Right renal cortex interstitium (tissue), 3 donors: ENCODE measurements at places on chromosomes 7 and 10. TPM values are rescaled to one million over a fixed set of nuclear protein-coding genes. Genes with fewer than 3 reads are reported as not detected.

- no peak for DNase-seq
Observed at GRCh38 chr7:83001362-83002040, 161.2 kb downstream of the PCLO start.

DNA sequence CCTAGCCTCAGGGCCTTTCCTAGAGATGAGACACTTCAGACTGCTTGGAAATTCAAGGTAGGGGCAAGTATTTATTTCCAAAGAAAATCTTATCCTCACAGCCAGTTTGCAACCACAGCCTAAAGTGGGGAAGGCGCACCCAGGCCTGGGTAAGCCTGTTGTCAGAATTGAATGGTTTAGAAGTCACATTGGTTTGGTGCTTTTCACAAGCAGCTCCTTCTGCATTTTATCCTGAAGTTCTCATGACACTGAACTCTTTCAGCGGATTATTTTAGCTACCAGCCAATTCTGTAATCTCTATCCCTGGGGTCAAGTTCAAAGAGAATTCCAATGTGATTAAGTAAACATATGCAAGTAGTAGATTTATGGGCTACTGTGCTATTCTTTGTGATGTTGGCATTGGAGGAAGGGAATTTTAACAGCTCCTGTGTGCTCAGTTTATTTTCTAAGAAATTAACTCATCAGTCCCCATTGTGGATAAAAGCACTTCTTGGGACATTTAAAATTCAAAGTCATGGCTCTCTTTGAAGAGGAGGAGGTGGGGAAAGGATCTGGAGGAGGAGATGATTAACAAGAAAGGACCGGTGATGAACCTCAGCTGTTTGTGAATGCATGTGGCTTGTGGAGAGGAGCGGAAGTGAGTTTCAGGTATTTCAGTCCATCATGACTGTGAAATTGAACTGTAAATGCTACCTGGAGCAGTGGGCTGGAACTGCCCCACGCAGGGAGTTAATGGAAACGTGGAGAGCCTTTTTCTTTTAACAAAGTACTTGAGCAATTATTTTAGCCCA is 90.2 kb upstream of the CACUL1 start:
- no peak for DNase-seq

Gene HABP2
- polyA plus RNA-seq = 0.65 TPM

DNA sequence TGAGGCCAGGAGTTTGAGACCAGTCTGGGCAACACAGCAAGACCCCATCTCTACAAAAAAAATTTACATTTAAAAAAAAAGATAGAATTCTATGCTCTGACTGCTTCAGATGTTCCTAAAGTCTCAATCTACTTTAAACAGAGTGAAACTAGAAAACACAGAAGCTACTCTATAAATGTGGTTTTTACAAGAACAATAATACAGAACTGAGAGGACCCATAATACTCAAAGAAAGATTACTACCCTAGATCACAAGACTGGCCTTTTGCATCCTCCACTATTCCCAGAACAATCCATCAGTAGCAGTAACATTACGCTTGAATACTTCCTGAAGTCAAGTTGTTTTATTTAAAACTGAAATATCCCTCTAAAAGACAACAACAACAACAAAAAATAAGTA is 119.4 kb downstream of the ZFAND4 start:
- no peak for DNase-seq

DNA sequence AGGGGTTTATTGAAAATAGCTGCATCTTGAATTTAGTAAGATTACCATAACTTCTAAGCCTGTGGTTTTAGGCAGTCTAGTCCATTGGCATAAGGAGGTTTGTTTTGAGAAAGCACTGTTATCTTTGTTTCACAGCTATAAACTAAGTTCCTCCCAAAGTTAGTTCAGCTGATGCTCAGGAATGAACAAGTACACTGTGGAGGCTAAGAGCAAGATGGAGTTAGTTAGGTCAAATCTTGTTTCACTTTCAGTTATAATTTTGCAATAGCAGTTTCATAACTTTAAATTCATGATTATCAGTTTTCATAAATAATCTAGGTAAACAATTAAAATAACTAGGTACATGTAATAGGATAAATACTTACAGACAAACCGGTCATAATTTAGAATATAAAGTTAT is 15.4 kb downstream of the SEC61G start:
- DNase-seq = no peak

Gene SFR1
- 10.9 TPM for polyA plus RNA-seq

DNA sequence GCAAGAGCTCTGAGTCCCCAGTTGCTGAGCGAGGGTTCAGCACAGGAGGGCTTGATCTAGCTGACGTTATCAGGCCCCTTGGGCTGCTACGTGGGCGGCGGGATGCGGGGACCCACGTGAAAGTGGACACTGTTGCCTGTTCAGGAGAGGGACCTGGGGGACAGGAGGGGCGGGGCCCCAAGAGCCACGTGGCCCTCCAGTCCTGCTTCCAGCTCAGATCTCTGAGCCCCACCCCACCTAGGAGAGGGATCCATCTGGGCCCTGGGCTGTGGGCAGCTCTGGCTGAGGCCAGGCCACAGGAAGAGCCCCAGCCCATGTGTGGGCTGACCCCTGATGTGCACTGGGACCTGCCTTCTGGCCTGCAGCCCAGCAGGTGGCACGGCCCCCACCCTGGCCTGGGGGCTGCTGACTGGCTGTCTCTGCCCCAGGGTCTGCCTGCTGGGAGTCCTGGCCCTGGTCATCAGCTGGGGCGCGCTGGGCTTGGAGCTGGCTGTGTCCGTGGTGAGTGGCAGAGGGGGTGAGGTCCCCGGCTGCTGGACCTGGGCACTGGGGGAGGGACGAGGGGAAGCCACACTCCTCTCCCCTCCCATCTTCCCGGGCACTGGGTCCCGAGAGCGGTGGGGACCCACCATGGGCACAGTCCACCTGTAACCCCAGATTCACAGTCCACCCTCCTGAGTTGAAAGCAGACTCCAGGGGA is 17.5 kb downstream of the TTYH3 start:
- no peak for DNase-seq

GRCh38 chr7:24828891-24829661 is 71.8 kb upstream of the GSDME start:
- no peak for DNase-seq

- DNase-seq = no peak
Observed at GRCh38 chr7:16515785-16516685, 10.6 kb upstream of the LRRC72 start.

Gene TMEM213
- polyA plus RNA-seq = 44.4 TPM

GRCh38 chr7:36289833-36290661 is 99.6 kb upstream of the ANLN start:
- DNase-seq = no peak

DNA sequence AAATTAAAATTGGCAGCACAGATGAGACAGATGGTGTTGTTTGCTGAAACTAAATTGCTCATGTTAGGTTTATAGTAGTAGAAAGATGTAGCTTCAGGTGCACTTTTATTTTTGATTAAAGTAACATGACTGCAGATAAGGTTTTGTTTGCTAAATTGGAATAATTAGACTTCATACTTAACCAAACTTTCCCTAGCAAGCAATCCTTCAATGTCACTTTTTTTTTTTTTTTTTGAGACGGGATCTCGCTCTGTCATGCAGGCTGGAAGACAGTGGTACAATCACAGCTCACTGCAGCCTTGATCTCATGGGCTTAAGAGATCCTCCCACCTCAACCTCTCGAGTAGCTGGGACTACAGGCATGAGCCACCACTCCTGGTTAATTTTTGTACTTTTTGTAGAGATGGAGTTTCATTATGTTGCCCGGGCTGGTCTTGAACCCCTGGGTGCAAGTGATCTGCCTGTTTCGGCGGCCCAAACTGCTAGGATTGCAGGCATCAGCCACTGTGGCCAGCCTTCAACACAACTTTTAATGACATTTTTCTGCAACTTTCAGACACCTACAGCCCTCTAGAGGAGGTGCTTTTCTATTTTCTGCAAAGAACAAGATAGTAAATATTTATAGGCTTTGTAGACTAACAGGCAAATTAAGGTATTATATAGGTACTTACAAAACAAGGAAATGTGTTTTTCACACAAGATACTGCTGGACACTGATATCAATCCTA is 84.8 kb upstream of the CCNY start:
- DNase-seq = no peak

GRCh38 chr10:1449021-1449420 is 288.3 kb downstream of the ADARB2 start:
- DNase-seq = no peak

Gene OPN1SW
- polyA plus RNA-seq = 1.3 TPM

- no peak for DNase-seq
Observed at GRCh38 chr7:43792471-43793150, 34.1 kb downstream of the BLVRA start.

- no peak for DNase-seq
Observed at GRCh38 chr10:16789261-16789660, 28.0 kb downstream of the RSU1 start.

Gene HMX3
- polyA plus RNA-seq = not detected

Gene LGI1
- polyA plus RNA-seq = 6.0 TPM

Gene DYNC1I1
- polyA plus RNA-seq = 0.51 TPM

Gene DPYSL4
- polyA plus RNA-seq = 14.2 TPM

- no peak for DNase-seq
Observed at GRCh38 chr7:12957487-12957886, 270.1 kb downstream of the ARL4A start.

Gene MET
- 48.3 TPM for polyA plus RNA-seq

GRCh38 chr10:78516236-78516635 is 482.6 kb downstream of the RPS24 start:
- no peak for DNase-seq

Gene ABI1
- 64.5 TPM for polyA plus RNA-seq

Gene TNS3
- 88.0 TPM for polyA plus RNA-seq

Gene GDF2
- not detected for polyA plus RNA-seq

GRCh38 chr7:105602325-105603305 is 21.3 kb upstream of the EFCAB10 start:
- no peak for DNase-seq

Gene TRIM73
- 3.3 TPM for polyA plus RNA-seq

Gene ITPRID1
- polyA plus RNA-seq = not detected

Gene ERVW-1
- polyA plus RNA-seq = 0.74 TPM

Gene HTRA1
- polyA plus RNA-seq = 207 TPM

Gene NOD1
- 8.1 TPM for polyA plus RNA-seq

Gene STEAP1B
- 2.0 TPM for polyA plus RNA-seq

DNA sequence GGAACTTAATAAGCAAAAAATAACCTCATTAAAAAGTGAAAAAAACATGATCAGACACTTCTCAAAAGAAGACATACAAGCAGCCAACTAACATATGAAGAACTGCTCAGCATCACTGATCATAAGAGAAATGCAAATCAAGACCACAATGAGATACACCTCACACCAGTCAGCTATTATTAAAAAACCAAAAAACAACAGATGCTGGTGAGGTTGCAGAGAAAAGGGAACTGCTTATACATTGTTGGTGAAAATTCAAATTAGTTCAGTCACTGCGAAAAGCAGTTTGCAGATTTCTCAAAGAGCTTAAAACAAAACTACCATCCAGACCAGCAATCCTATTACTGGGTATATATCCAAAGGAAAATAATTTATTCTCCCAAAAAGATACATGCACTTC is 513.3 kb downstream of the MDFIC start:
- no peak for DNase-seq

DNA sequence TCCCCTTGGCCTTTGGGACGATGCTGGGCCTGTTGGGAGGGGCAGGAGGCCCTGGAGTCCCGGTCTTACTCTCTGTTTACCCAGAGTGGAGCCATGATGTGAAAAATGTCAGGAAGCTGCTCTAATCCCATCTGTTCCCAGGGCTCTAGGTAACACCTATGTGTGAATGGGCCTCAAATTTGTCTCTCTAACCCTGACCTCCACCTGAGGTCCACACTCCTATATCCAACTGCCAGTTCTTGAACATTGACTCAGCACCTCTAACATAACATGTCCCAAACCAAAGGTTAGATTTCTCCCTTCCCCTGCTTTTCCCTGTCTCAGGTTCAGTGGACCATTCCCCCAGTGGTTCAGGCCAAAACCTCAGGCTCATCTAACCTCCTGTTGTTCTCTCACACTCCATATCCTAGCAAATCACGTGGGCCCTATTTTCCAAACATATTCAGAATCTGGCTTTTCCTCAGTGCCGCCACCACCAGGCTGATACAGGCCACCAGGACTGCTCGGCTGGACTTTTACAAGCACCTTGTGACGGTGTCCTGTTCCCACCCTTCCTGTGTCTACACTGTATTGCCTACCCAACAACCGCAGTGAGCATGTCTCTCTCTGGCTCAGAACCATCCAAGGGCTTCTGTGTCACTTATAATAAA is 130.6 kb downstream of the ATXN7L1 start:
- DNase-seq = no peak

- no peak for DNase-seq
Observed at GRCh38 chr10:11205030-11205772, 187.5 kb downstream of the CELF2 start.

Gene SMO
- 96.2 TPM for polyA plus RNA-seq

GRCh38 chr10:97549587-97550322 is 22.8 kb upstream of the ANKRD2 start:
- DNase-seq = no peak

DNA sequence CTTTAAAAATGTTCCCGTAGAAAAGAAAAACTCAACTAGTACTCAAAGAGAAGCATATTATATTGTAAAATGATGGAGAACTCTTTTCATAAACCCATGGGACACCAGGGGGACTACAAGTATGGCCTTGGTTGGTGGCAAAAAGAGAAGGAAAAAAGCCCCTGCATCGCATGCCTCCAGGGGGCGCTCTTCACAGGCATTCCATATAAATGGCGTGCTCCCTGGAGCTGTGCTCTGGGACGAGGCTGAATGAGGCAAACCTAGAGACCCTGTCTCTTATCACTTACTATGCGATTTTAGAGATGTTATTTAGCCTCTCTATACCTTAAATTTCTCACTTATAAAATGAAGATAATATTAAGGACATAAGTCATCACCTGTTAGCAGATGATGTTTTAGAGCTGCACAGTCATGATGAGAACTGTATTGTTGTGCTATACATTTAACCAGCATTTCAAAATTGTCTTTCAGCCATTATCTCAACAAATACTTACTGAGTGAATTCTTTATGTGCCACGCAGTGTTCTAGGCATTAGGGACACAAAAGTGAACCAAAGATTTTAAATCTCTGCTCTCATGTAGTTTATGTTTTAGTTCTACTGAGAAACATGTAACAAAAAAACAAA is 105.8 kb downstream of the ARHGAP21 start:
- no peak for DNase-seq
